ENCODE measurements at places on chromosomes 3 and 15.

DNA sequence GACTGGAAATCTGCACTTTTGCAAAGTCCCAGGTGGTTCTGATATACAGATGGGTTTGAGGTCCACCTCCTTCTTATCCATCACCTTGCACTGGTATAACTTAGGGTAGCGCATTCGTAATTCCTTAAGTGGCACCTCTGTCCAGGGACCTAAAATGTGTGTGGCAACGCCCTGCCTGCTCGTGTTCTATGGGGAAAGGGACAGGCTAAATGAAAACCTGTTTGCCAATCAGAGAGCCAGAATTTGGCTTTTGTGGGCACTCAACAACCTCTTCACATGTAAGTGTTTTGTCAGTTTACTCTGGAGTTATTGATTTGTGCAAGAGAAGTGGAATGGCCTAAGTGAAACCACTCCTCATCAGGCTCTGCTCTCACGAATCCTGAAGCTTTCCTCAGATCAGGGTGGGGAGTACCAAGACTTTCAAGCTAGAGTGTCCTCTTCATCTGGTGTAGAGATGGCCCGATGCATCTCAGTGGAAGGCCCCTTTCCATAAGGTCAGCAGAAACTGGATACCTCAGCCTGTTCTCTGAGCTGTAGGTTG, 138.3 kb downstream of the ALDH1A2 start:
- DNase-seq, result no peak

- peak; percentile 61 for DNase-seq
Observed at GRCh38 chr3:71495708-71496472, 87.6 kb downstream of the FOXP1 start.

- no peak for DNase-seq
Observed at GRCh38 chr15:89303986-89304385, 30.6 kb downstream of the POLG start.

GRCh38 chr3:169402672-169403360, 260.7 kb downstream of the MECOM start:
- DNase-seq, result no peak

DNA sequence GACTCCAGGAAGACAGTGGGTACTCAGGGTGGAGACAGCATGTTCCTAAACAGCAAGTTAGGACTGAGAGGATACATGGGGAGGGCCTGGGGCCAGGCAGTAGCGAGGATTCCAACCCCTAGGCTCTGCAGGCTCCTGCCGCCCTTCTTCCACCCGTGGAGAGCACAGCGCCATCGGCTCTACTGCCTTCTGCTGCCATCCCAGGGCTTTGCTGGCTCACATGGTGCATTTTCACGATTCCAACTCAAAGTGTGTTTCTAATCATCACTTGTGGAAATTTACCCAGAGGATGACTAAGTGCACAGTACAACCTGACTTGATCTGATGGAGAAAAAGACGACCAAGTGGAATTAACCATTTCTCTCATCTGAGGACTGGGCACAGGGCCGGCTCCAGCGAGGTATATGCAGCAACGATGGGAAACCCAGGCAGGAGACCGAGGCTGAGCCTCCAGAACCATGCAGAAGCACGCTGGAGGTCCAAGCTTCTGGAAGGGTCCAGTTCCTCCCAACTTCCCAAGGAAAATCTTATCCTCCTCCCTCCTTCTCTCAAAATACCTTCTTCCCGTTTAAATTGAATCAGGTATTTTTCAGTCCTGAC, 104.6 kb downstream of the LRIG1 start:
- DNase-seq, result no peak

DNA sequence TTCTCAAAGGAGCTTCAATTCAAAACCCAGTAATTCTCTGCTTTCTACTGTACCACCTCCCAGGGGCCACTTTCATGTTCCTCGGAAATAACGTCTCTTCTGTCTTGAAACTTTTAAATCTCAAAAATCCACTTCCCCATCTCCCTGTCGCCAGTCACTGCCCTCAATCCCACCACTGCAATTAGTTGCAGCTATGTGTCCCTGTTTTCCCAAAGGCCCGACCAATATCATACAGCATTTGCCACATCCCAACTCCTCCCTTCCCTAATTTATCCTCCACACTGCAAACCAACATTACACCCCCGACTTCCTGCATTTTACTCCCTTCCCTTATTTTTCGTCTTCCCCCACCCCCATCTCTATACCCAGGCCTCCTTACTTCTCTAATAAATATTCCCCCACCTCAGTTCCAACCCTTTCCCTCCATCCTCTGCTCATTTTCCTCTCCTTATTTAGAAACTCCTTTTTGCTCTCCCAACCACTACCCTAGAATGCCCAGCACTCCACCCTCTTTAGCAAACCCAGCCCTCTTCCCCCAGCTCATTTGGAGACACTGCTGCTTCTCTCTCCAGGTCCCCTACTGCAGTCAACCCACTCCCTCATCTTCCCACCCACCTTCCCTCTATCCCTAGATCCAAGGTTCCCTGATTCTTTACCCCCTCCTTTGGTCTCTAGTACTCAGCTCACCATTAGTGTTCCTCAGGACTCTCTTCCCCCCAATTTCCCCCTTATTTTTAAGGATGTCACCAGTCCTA, 1.1 kb downstream of the NPTN start:
- DNase-seq, result peak; percentile 32

DNA sequence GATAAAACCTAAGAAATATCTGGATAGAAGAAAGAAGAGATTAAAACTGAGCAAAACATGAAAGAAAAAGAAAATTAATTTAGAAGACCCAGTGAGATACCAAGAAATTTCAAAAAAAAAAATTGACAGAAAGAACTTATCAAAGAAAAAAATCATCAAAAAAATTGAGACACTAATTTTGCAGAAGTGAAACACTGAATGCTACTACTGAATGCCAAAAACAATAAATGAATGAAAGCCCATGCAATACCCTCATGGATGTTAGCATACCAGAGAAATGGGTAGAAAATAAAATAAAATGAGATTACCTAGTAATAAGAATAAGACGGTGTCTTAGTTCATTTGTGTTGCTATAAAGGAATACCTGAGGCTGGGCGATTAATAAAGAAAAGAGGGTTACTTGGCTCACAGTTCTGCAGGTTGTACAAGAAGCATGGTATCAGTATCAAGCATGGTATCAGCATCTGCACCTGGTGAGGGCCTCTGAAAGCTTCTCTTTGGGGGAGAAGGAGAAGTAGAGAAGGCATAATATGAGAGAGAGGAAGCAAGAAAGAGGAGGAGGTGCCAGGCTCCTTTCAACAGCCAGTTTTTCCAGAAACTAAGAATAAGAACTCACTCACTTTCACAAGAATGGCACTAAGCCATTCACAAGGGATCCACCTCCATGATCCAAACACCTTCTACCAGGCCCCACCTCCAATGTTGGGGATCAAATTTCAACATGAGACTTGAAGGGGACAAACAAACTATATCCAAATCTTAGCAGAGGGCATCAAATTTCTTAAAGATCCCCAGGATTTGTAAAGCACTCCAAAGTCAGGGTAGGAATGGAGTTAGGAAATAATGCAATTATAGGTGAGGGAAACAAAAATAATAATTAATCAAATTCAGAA, 73.2 kb downstream of the BTLA start:
- DNase-seq, result no peak

GRCh38 chr3:179852142-179852905, 184.4 kb downstream of the PEX5L start:
- peak; percentile 90 for DNase-seq

GRCh38 chr15:69346112-69346511, 47.4 kb downstream of the PAQR5 start:
- no peak for DNase-seq

- no peak for DNase-seq
Observed at GRCh38 chr15:68034081-68034480, 20.0 kb upstream of the PIAS1 start.

All from inflammatory macrophage (primary cell).